ENCODE measurements at places on chromosomes 2 and 18. TPM values are rescaled to one million over a fixed set of nuclear protein-coding genes. Genes with fewer than 3 reads are reported as not detected.

SUMO1 gene
- total RNA-seq = 68.5 TPM

ANKAR gene
- total RNA-seq = 22.2 TPM

SPP2 gene
- not detected for total RNA-seq

ANTXR1 gene
- total RNA-seq = 31.5 TPM

RAB17 gene
- total RNA-seq = 0.54 TPM

NDC80 gene
- total RNA-seq = 5.0 TPM

LCT gene
- total RNA-seq = not detected

KIF5C gene
- total RNA-seq = not detected

RAX gene
- total RNA-seq = not detected

DNA sequence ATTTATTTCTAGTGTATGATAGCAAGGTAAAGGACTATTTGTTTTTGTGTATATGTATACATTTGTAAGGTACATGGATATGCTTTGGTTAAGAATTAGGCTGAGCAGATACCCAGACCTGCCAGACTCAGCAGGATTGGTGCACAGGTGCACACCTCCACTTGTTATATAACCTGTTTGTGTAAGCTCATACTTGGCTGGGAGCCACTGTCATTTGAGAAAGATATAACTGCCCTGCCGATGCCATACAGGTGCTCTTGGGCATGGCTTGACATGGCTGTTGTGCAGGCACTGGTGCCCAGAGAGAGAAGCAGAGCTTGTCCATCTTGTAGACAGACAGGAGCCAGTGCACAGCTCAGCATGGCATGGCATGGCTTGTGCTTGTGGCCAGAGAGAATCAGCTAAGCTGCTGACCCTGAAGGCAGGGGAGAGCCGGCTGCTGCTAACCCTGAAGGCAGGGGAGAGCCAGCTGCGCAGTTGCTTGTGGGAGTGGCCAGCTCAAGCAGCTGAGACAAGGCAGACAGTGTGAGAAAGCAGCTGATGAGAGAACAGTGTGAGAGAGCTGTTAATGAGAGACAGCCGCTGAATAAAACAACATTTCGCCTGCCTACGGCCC lies 136.5 kb downstream of the RNF144A start:
- DNase-seq = no peak

GRCh38 chr2:143574069-143574468 lies 444.9 kb downstream of the ARHGAP15 start:
- DNase-seq = no peak

DNA sequence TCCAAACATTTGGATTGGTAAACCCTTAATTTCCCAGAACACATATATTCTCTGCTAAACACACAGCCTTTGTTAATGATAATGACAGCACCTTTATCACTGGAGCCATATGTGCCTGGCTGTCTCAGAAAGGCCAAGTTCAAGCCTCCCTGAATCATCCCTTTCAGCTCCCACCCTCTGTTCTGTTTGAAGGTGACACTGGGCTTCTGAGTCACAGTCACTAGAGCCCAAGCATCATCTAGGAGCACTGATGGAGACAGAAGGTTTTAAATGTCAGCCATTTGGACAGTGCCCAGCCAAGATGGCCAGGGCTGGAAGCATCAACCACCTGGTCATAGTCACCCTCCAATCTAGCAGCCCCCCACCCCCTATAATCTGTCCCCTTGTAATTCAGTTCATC lies 80.6 kb downstream of the NRP2 start:
- DNase-seq = no peak

- DNase-seq = peak; percentile 65
Observed at GRCh38 chr2:181036848-181037603, 56.6 kb downstream of the UBE2E3 start.

DNA sequence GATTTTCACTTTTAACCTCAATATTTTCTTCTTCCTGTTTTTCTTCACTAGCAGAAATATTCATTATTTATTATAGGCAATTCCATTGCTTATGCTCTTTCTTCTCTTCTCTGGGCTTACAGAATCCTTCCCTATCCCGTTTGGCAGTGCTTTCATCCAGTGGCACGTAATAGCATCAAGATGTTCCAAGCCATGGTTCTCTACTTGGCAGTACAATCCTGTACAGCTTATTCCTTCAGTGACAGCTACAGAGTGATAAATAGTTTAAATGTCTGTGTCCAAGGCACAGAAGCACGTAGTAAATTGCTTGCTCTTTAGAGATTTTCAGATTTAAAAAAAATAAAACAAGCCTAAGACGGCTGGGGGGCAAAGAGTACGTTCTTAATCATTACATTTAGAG lies 1964.3 kb downstream of the SUCLG1 start:
- DNase-seq = no peak

GRCh38 chr2:49192036-49192435 lies 37.7 kb upstream of the FSHR start:
- no peak for DNase-seq

DNA sequence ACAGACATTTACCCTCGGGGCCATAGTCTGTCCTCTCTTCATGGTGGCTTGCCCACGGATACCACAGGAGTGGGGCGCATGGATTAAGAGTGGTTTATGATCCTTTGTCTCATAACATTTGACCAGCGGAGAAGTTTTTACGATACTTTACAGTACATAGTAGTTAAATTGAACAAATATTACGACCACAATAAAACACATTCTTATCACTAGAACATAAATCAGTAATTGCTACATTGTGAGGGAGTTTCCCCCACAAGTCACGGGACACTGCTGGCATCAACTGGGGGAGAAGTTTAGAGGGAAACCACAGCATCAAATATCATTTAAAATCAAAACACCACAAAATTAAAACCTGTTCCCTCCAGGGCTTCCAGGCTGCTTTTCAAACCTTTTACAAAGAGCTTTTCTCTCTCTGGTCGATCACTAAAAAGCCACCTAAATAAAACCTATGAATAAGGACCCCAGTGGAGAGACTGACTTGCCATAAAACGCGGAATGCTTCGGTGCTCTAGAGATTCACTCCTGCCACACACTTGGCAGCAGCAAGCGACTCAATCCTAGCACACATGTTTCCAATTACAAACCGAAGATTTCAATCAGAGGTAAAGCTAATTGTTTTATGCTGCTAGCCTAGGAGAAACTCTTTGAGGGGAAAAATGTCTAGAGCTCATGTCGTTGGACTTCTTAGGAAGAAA lies 173.7 kb upstream of the HNRNPA3 start:
- no peak for DNase-seq

DNA sequence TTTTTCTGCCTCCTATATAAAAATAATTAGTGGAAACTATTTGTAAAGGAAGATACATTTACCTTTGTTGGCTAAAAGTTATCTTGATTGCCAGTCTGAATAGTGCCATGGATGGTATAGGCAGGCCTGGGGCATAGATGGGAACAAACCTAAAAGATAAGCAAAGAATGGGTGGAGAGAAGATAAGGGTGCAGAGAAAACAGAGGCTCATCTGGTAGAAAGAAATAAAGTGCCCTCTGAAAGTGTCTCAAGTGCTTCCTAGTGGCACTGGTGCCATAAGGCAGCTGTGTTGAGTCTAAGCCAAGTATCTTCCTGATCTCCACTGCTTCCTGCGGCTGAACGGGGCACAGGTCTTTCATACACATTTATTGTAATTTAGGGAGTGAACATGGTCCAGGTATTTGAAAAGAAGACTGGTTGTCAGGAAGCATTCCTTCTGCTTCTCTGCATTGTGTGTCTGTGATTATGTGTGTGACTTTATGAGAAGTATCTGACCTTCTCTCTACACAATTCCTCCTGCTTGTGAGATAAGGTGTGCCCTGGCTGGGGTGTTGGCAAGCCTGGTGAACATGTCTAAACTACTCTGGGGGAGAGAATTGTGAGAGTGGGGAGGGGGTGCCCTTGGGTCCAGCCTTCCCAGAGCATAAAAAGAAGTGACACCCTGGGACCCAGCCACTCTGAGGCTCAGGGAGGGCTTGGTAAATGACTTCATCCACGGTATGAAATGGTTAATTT lies 280.5 kb downstream of the CAMKMT start:
- DNase-seq = no peak

- DNase-seq = no peak
Observed at GRCh38 chr18:10670856-10671255, 145.0 kb downstream of the NAPG start.

- DNase-seq = no peak
Observed at GRCh38 chr2:35204881-35205280, 1150.7 kb upstream of the CRIM1 start.

- DNase-seq = no peak
Observed at GRCh38 chr2:15789381-15790062, 150.8 kb upstream of the MYCN start.

DNA sequence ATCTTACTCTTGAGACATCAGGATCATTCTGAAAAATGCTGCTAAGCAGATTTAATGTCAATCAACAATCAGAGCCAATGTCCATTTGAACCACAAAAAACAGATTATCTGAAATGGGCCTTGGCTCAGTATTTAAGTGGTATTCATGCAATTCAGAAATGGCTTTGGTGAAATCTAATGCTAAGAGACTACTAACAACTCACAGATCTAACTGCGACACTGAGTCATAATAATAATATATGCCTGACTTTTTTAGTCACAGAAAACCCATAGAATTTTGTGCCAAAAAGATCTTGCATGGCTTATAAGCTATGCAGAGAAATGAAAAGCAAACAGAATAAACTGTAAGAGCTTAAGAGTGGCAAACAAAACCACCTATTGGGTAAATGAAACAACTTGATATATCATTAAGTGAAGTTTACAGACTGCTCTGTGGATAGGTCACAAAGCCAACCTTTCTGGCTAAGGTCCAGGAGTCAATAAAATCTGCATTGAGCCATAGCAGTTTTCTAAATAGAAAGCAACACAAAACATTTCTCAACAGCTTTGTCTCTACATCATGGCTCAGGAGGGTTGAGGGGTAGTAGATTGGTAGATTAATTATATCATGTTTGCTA lies 234.3 kb downstream of the LRATD1 start:
- DNase-seq = no peak

GRCh38 chr18:40855661-40856060 lies 1099.4 kb upstream of the PIK3C3 start:
- DNase-seq = no peak

- no peak for DNase-seq
Observed at GRCh38 chr18:50924372-50924771, 43.5 kb upstream of the ELAC1 start.

DNA sequence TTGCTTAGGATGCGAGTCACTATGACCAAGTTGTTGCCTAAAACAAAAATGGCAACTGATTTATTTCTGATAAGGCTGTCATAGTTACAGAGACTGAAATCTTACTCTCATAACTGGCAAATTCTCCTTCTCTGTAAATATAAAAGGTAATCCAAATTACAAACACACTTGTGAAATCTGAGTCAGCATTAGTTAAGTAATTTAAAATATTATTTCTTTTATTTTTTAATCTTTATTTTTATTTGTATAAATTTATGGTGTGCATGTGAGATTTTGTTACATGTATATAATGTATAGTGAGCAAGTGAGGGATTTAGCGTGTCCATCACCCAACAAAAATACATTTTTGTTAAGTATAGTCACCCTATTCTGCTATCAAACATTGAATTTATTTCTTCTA lies 1342.8 kb upstream of the TMEFF2 start:
- peak; percentile 9 for DNase-seq

DNA sequence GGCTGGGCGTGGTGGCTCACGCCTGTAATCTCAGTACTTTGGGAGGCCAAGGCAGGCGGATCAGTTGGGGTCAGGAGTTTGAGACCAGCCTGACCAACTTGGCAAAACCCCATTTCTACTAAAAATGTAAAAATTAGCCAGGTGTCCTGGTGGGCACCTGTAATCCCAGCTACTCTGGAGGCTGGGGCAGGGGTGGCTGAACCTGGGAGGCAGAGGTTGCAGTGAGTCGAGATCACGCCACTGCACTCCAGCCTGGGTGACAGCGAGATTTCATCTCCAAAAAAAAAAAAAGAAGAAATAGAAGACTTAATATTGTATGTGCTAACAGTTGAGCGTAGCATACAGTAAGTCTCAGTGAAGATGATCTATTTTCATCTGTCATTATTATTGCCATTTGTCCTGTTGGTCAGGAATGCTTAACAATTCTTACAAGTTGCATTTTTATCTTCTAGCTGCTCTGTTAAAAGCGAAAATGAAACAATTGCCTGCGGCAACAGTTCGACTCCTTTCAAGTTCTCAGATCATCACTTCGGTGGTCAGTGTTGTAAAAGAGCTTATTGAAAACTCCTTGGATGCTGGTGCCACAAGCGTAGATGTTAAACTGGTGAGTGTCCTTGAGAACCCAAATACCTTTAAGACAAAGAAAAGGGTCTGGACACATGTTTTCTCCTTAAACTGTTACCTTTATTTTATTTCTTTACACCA lies 7.2 kb downstream of the PMS1 start:
- DNase-seq = no peak

GRCh38 chr2:235666213-235666781 lies 172.5 kb downstream of the AGAP1 start:
- DNase-seq = peak; percentile 93
